ENCODE measurements at places on chromosomes 4 and X.

DNA sequence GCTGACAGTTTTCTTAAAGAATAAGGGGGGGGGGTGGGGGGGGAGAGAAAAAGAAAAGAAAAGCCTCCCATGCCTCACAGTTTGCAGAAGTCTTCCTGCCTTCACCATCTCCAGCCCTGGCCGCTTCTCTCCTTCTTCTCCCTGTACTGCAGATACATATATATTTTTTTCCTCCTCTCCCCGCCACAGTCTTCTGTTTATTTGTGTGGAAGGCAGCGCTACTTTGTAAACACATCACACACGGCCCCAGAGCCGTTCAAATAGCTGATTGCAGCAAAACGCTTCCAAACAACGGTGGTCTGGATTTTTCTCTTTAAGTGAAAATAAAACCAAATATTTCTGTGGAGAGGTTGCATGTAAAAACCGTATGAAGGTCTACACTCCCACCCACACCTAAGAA lies 732 bp downstream of the NLGN4X start:
- no peaks in the 10 kb centered on the region for H3K36me3 ChIP-seq
- H3K4me1 ChIP-seq: no peaks in the 10 kb centered on the region
- H3K4me3 ChIP-seq: no peak overlapping the region
- no peak overlapping the region for H3K27ac ChIP-seq
- DNase-seq: peak; percentile 55

- H3K27ac ChIP-seq: no peak overlapping the region
- H3K27me3 ChIP-seq: no peaks in the 10 kb centered on the region
- H3K4me3 ChIP-seq: no peak overlapping the region
- peaks cover 12% of the 10 kb centered on the region for H3K4me1 ChIP-seq
- no peak for DNase-seq
Measured at GRCh38 chr4:107685740-107686139, 34.3 kb downstream of the PAPSS1 start.

GRCh38 chrX:110042496-110042895 lies 39.6 kb downstream of the TMEM164 start:
- peaks cover 14% of the 10 kb centered on the region for H3K27me3 ChIP-seq
- no peak for DNase-seq
- no peak overlapping the region for H3K27ac ChIP-seq
- peaks cover 2% of the 10 kb centered on the region for H3K4me1 ChIP-seq
- H3K4me3 ChIP-seq: no peak overlapping the region

GRCh38 chr4:165875446-165875845 lies 2.4 kb downstream of the TLL1 start:
- no peak overlapping the region for H3K27ac ChIP-seq
- H3K27me3 ChIP-seq: peaks cover 43% of the 10 kb centered on the region
- no peak overlapping the region for H3K4me3 ChIP-seq
- DNase-seq: peak; percentile 81
- H3K36me3 ChIP-seq: no peaks in the 10 kb centered on the region

DNA sequence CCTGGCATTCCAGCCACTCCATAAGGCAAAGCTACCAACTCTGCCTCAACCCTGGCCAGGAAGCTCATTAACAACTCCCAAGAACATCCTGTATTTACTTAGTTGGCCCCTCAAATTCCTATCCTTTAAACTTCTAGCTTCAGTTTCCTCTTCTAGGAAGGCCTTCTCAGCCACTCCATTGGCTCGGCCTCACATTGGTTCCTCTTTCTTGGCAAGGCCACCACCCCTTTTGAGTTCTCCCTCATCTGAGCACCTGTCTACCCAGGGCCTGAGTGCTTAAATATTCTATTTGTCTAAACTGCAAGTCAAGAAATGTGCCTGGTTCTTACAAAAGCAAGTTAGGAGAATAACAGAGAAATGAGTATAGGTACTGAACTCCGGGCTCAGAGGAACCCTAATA lies 10.0 kb downstream of the SMC1A start:
- no peaks in the 10 kb centered on the region for H3K4me1 ChIP-seq
- no peak overlapping the region for H3K27ac ChIP-seq
- DNase-seq: no peak
- H3K27me3 ChIP-seq: no peaks in the 10 kb centered on the region

GRCh38 chr4:60884587-60884986 lies 315.5 kb upstream of the ADGRL3 start:
- no peaks in the 10 kb centered on the region for H3K36me3 ChIP-seq
- H3K27ac ChIP-seq: no peak overlapping the region
- no peak for DNase-seq

DNA sequence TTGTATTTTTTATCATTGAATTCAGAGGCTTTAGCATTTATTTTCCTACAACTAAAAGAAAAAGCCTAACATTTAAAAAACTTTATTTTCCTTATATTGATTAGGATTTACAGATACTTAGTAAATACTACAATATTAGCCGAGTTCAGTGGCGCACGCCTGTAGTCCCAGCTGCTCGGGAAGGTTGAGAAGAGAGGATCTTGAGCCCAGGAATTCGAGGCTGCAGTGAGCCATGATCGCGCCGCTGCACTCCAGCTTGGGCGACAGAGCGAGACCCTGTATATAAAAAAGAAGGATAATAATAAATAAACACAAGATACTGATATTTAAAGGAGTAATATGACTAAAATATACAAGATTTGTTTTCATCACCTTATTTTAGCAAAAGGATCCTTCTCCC lies 681 bp upstream of the UPF3B start:
- H3K27me3 ChIP-seq: no peaks in the 10 kb centered on the region
- DNase-seq: no peak
- peaks cover 3% of the 10 kb centered on the region for H3K4me1 ChIP-seq
- peak overlapping the region; percentile 58 for H3K27ac ChIP-seq

- no peaks in the 10 kb centered on the region for H3K36me3 ChIP-seq
- no peaks in the 10 kb centered on the region for H3K27me3 ChIP-seq
- H3K4me1 ChIP-seq: peaks cover 19% of the 10 kb centered on the region
- peak overlapping the region; percentile 73 for H3K27ac ChIP-seq
Measured at GRCh38 chr4:150501983-150502382, 80.0 kb upstream of the MAB21L2 start.

DNA sequence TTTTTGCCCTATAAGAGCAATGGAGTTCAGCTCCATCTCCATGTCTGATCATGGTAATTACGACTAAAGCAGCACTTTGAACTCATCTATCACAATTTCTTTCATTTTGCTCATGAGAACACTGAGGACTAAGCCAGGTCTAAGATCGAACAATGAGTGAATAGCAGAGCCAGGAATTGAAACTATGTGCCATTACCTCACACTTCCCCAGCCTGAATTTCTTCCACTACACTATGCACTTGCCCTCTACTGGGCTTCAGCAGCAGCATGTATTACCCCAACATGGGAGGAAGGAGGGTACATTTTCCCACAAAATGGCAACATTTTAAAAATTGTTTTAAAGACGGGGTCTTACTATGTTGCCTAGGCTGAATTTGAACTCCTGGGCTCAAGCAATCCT lies 274.7 kb upstream of the FGF13 start:
- H3K4me3 ChIP-seq: no peak overlapping the region
- no peaks in the 10 kb centered on the region for H3K4me1 ChIP-seq
- H3K27ac ChIP-seq: no peak overlapping the region
- H3K27me3 ChIP-seq: no peaks in the 10 kb centered on the region
- no peaks in the 10 kb centered on the region for H3K36me3 ChIP-seq

DNA sequence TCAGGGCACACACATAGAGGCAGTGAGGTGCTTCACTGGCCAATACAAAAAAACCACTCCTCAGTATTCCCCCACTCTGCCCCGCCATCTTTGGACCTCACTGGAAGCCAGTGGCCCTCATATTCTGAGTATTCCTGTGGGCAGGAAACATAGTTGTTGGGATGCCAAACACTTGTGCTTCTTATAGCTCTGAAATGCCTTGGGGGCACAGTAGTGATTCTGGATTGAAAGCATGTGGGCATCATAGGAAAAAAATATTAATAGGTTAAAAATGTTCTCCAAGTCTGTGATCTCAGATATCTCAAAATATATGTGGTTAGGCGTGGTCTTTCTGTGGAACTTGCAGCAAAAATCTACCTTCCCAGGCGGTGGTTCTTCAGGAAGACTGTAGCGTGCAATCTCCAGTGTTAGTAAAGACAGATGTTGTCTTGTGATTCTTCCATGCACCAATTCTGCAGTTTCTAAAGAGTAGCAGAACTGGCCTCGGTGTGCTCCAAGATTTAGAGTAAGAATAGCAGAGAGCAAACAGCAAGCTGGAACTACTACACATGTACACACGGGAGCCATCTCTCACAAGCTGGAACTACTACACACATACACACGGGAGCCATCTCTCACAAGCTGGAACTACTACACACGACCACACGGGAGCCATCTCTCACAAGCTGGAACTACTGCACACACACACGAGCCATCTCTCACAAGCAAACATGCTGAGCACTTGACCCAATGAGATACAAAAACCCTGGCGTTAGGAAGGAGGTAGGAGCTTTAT lies 8.0 kb upstream of the TENM3 start:
- DNase-seq: no peak
- H3K27me3 ChIP-seq: no peaks in the 10 kb centered on the region
- no peak overlapping the region for H3K27ac ChIP-seq
- peaks cover 27% of the 10 kb centered on the region for H3K4me1 ChIP-seq

Data from osteoblast (primary cell).